Natural killer cell (primary cell): ENCODE measurements at places on chromosomes 2 and 18.

DNA sequence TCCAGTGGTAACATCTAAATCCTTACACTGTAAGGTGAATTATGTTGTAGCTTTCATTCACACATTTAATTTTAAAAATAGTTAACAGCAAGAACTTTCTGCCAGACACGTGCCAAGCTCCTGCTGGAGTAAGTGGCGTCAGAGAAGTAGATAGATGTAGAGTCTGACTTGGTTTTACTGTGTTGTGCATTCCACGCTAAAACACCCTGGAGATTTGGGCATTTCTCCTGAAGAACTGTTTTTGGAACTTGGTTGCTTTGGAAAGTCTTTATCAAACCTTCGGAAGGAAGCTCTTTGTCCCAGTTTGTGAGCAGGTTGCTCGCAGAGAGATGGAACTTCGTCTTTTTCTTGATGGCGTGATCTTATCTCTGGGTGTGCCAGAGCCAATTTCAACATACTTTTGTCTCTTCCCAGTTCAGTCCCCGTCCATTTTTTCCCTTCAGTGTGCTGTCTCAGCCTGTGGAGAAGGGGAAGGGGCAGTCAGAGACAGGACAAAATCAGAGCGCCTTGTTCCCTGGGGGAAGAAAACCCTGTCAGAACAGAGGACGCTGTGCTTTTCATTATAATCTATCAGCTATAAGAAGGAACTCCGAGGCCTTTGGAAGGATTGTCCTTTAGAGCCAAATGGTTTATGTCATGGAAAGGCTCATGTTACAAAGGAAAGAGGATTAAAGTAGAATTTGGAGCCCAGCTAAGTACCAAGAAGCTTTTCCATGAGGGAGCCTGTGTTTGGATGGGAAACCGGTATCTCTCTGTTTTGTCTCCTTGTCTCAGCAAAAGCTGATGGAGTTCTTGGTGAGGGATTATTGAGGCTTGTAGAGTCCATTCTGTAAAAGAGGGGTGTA lies 18.9 kb downstream of the GRHL1 start:
- DNase-seq: no peak

GRCh38 chr18:22207021-22207758 lies 37.8 kb downstream of the GATA6 start:
- DNase-seq: no peak

GRCh38 chr2:178827739-178828485 lies 20.7 kb upstream of the TTN start:
- no peak for DNase-seq

DNA sequence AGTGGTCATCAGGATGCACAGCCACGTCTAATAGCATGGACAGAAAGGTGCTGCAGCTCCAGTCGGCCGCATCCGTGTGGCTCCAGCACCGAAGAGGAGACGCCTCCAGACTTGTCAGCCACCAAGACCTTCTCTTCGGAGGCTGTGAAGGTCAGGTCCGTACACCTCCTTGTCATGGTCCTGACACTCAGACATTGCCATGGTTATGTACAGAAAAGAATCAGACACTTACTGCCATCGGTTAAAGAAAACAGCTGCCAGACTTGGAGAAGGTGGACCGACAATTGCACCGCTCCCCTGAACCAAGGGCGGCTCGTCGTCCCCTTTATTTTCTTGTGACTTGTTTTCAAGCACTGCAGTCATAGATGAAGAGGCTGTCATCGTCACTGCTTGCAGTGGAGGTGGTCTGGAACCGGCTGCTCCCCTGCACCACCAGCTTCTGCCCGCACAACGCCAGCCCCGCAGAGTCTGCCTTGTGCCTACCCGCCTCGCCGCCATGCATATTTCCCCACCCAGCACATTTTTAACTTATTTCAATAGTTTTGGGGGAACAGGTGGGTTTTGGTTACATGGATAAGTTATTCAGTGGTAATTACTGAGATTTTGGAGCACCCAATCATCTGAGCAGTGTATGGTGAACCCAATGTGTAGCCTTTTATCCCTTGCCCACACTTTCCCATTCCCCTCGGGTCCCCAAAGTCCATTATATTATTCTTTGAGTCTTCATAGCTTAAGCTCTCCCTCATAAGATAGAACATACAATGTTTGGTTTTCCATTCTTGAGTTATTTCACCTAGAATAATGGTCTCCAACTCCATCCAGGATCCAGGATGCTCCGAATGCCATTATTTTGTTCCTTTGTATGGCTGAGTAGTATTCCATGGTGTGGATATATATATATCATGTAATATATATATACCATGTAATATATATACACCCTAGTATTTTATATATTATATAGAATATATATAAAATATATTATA lies 18.1 kb downstream of the FBXO48 start:
- peak; percentile 22 for DNase-seq

GRCh38 chr2:232890896-232891601 lies 21.0 kb downstream of the SNORC start:
- DNase-seq: no peak

DNA sequence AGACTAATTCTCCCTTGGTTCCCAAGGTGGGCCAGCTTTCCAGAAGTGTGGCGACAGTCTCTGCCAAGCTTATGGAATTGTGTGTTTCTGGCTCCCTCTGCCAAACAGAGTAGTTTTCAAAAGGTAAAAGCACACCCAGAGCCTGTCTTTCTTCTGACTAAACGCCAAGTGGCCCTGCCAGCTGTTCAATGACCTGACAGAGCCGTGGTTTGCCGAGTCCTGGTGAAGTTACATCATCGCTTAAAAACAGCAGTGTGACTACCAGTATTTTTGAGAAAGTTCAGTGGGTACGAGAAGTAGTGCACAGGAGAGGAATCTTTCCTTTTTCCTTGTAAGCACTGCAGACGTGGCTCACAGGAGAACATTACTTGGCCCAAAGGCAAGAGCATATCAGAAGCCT lies 1.9 kb downstream of the PER2 start:
- DNase-seq: no peak

DNA sequence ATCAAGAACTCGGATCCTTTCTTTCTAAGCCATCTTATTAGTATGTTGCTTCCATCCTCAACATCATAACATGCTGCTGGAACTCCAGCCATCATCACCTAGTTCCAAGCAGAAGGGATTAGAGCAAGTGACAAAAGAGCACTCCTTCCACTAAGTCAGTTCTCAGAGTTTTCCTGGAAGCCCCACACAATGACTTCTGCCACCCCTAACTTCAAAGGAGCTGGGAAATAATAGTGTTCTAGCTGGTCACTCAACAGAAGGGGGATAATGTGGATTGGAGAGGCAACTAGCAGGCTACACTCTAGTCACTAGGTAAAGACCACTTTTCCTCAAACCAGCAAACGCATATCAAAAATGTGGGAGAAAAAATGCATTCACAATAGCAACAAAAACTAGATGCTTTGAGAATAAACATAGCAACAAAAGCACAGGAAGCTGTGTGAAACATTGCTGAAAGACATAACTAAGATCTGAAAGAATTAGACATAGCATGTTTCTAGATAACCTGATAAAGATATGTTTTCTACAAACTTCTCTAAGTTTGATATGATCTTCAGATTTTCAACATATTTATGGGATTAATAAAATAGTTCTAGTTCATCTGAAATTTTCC lies 39.5 kb downstream of the COX7A2L start:
- DNase-seq: no peak

GRCh38 chr2:190653931-190654330 lies 5.0 kb downstream of the NAB1 start:
- DNase-seq: no peak

- no peak for DNase-seq
These were observed 24.7 kb upstream of the PTPN2 start for GRCh38 chr18:12908706-12909105.

DNA sequence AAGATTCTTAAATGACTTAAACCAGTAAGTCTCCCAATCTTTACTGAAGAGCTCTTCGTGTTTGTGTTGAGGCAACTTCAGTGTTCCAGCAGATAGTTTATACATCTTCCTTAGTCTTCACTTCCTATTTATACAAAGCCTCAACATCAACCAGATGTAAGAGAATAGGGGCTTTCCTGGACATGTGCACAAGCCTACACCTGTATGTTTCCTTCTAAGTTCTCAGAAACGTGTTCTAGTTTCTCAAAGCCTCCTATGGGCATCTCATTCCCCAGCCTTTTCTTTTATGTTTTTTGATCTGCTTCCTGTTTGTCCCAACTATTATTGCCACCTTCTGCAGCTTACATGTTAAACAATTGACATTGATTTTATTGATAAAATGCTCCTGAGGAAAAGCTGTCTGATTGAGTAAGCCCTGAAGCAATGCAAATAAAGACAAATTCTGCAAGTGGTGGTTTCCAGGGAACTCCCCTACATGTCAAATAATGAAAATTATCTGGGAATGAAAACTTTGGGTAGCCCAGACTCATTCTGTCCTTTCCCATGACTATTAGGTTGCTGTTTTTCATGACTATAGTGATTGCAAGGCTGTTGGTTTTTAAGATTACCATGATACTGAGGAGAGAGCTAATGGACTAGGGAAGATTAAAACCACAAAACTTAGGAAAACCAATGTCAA lies 663.3 kb upstream of the ACVR2A start:
- peak; percentile 28 for DNase-seq

- DNase-seq: peak; percentile 63
These were observed 8.7 kb downstream of the OTOF start for GRCh38 chr2:26469092-26469710.

GRCh38 chr2:127348426-127349000 lies 39.3 kb downstream of the MAP3K2 start:
- DNase-seq: no peak

DNA sequence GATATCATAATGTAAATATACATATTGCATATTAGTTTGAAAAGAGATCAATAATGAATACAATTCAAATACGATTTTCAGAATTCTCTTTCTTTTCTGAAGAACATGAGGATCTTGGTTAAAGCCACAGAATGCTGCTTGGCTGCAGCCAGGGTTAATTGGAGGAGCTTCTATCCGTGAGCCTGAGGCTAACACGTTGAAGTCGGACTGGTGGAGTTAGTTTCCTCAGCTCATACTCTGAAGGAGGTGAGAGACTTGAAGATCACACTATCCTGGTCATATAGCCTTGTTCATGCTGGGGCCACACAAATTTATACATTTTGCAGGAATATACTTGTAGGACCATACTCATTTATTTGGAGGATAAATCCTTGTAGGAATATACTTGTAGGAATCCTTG lies 335.8 kb downstream of the TRIB2 start:
- no peak for DNase-seq

DNA sequence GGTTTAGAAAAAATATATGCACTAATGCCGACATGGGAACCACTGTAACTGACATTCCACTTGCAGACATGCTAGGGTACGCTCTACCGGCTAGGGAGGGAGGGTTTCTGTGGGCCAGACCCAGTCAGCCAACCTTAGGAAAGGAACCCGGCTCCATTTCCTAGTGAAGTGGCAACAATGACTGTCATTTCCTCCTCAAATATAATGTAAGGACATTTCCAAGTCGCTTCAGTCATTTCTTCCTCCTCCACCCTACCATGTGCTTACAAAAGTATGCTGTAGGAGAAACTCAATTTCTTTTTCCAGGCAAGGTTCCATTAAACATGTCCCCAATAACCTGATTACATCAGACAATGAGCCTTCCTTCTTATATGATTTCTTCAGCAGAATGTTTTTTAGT lies 64.3 kb upstream of the PSMD14 start:
- no peak for DNase-seq

GRCh38 chr18:24426398-24427294 lies at the start of gene IMPACT:
Gene IMPACT, plus strand, starts transcription at chr18:24426670. Its CDS starts 87 bp downstream, at chr18:24426757.
- peak; percentile 89 for DNase-seq

GRCh38 chr2:181421131-181421458 lies 36.1 kb upstream of the ITGA4 start:
- DNase-seq: no peak

GRCh38 chr2:63698786-63699548 lies 110.2 kb downstream of the MDH1 start:
- no peak for DNase-seq

DNA sequence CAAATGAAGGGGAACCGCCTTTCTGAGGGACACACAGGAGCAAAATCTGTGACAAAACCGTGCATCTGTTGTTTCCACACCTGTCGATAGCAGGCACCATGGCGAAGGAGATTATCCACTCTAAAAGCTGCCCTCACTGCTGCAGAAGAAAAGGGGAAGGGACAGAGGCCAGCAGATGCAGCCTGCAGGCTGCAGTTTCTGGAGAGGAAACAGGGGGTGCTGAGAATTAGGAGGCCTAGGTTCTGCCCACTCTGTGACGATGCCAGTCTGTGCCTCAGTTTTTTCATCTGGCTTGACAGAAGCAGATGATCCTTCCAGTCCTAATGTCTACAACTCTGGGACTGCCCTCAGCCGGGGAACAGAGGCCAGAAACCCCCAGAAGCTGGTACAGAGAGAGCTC lies 17.7 kb downstream of the PAX8 start:
- no peak for DNase-seq

GRCh38 chr18:10514601-10515000 lies 11.2 kb upstream of the NAPG start:
- no peak for DNase-seq

- no peak for DNase-seq
These were observed 99.4 kb downstream of the FTCDNL1 start for GRCh38 chr2:199751492-199752120.

- DNase-seq: no peak
These were observed 132.3 kb upstream of the NETO1 start for GRCh38 chr18:72999971-73000607.

GRCh38 chr2:218387369-218388194 lies 5.5 kb downstream of the SLC11A1 start:
- no peak for DNase-seq

DNA sequence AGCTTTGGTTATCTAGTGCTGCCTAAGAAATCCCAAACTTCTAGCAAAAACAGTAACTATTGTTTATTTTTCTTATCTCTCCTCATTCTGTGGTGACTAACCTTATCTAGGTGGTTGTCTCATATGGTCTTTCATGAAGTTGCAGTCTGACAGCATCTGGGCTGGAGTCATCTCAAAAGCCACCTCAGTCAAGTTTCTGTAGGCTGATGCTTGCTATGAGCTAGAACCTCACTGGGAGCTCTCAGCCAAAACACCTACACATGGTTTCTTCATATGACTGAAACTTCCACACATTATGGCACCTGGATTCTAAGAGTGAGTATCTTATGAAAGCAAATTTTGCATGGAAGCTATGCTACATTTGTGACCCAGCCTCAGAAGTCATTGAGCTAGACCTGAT lies 596.4 kb upstream of the VRK2 start:
- no peak for DNase-seq

- no peak for DNase-seq
These were observed 458.0 kb downstream of the CPS1 start for GRCh38 chr2:211014376-211014775.
